ENCODE measurements at places on chromosomes 1 and 21.

- H3K4me3 ChIP-seq, result no peak overlapping the region
- H3K27ac ChIP-seq, result no peak overlapping the region
- H3K4me1 ChIP-seq, result peaks cover 34% of the 10 kb centered on the region
Measured at GRCh38 chr21:45821998-45822397, 159.6 kb upstream of the COL6A1 start.

- peak; percentile 43 for DNase-seq
- no peak overlapping the region for H3K4me3 ChIP-seq
- H3K4me1 ChIP-seq, result peaks cover 31% of the 10 kb centered on the region
- peaks cover 8% of the 10 kb centered on the region for H3K27me3 ChIP-seq
- H3K36me3 ChIP-seq, result no peaks in the 10 kb centered on the region
Measured at GRCh38 chr1:212225416-212225815, 59.8 kb upstream of the PPP2R5A start.

- H3K36me3 ChIP-seq, result peaks cover 86% of the 10 kb centered on the region
- H3K4me1 ChIP-seq, result peaks cover 66% of the 10 kb centered on the region
- DNase-seq, result peak; percentile 87
- H3K27ac ChIP-seq, result peak overlapping the region; percentile 80
Measured at GRCh38 chr1:24925082-24925779, 4.8 kb downstream of the RUNX3 start.

DNA sequence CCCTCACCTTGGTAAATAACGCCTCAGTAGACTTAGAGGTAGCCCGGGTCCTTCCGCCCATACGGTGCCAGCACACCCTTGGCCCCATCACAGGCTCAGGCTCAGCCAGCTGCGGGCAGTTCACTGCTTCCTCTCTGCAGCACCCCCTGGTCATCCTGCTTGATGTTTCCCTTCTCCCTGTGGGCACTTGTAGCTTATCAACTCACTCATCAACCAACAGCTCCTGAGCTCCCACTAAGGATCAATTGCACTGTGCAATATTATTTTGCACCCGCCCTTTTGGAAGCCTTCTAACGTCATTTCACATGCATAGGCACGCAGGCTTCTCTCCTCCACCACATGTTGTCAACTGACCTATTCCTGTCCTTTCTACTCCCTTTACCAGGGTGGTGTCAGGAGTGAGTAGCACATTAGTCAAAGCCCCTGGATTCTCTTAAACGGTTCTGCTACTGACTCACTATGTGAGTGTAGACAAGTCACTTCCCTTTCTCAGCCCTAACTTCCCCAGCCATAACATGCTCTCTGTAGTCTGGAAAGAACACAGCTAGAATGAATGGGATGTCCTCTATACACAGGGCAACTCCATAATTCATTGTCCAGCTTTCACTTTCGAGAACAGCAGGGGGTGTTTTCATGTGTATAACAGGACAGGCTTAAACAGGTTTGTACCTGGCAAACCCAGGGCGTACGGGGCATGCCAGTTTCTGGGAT is 47.1 kb upstream of the IRF2BP2 start:
- H3K27me3 ChIP-seq, result peaks cover 1% of the 10 kb centered on the region
- no peak overlapping the region for H3K4me3 ChIP-seq
- H3K27ac ChIP-seq, result no peak overlapping the region
- DNase-seq, result no peak

- DNase-seq, result no peak
- H3K4me3 ChIP-seq, result no peak overlapping the region
- H3K4me1 ChIP-seq, result no peaks in the 10 kb centered on the region
- peaks cover 4% of the 10 kb centered on the region for H3K27me3 ChIP-seq
Measured at GRCh38 chr1:101483982-101484688, 247.3 kb downstream of the S1PR1 start.

- H3K4me1 ChIP-seq, result no peaks in the 10 kb centered on the region
- peak; percentile 2 for DNase-seq
- H3K27me3 ChIP-seq, result peaks cover 2% of the 10 kb centered on the region
- no peak overlapping the region for H3K4me3 ChIP-seq
- peaks cover 7% of the 10 kb centered on the region for H3K36me3 ChIP-seq
Measured at GRCh38 chr1:53344921-53345838, 17.3 kb upstream of the LRP8 start.

GRCh38 chr1:8396786-8397406 is 79.0 kb downstream of the SLC45A1 start:
- peaks cover 36% of the 10 kb centered on the region for H3K36me3 ChIP-seq
- H3K27ac ChIP-seq, result peak overlapping the region; percentile 58
- H3K4me1 ChIP-seq, result peaks cover 64% of the 10 kb centered on the region

Measured in activated CD4-positive, alpha-beta memory T cell treated with anti-CD3 and anti-CD28 coated beads, Interleukin-2, amount 10 ng/mL, durations not matched to agents 7 days and 5 days (primary cell).